ENCODE measurements at places on chromosomes 12 and 14.

DNA sequence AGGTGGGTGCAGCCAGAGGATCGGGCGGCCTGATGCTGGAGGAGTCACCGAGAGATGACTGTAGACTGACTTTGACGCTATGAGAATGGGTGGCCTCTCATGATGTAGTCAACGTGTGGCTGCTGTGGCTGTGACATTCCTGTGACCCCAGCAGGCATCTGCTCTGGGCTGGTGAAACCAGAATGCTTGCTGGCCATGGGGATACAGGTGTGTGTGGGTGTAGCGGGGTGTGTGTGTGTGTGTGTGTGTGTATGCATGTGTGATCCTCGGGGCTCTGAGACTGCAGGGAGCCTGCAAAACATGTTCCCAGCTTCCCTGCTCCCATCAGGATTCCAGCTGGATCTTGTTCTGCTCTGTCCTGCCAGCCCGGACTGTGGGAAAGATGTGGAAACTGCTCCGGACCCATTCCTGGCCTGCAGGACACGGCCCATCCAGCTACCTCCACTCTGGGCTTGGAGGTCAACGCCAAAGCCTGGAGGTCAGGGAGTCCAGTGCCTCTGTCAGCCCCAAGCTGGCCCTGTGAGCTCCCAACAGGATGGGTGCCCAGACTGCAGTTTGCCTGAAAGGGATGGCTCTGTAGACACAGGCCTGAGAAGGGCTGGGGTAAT lies 18.8 kb upstream of the HHIPL1 start:
- DNase-seq = no peak

- peak; percentile 85 for DNase-seq
Measured at GRCh38 chr12:21615431-21615830, 10.8 kb upstream of the GYS2 start.

GRCh38 chr12:112425582-112426382 lies 7.0 kb downstream of the PTPN11 start:
- no peak for DNase-seq

- no peak for DNase-seq
Measured at GRCh38 chr12:12582193-12582881, 19.7 kb upstream of the DUSP16 start.

- no peak for DNase-seq
Measured at GRCh38 chr14:51293149-51293911, 53.3 kb downstream of the TMX1 start.

Measured in NB4 (cell line).